Mesothelial cell of epicardium (in vitro differentiated cells): ENCODE measurements at places on chromosomes 7 and 10.

DNA sequence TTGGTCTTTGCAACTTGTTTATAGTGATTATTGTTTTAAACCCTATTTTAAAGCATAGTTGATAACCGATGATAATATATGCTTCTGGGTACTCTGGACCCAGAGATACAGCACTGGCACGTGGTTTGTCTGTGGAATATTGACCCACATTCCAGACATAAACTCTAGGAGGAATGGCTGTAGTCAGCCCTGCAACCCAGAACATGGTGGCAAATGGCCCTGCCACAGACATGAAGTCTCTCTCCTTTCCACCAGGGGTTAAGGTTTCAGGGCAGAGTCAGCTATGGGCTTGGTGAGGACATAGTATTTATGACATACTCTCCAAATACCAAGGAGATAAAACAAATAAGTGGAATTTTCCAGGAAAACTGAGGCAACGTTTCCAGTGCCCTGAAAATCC lies 83.6 kb downstream of the NAMPT start:
- H3K36me3 ChIP-seq: no peaks in the 10 kb centered on the region
- no peaks in the 10 kb centered on the region for H3K27me3 ChIP-seq
- H3K4me3 ChIP-seq: no peak overlapping the region
- no peak overlapping the region for H3K27ac ChIP-seq
- no peaks in the 10 kb centered on the region for H3K4me1 ChIP-seq
- DNase-seq: no peak

- H3K36me3 ChIP-seq: no peaks in the 10 kb centered on the region
- no peak overlapping the region for H3K27ac ChIP-seq
- no peak for DNase-seq
- H3K4me1 ChIP-seq: peaks cover 22% of the 10 kb centered on the region
- no peak overlapping the region for H3K4me3 ChIP-seq
Observed at GRCh38 chr10:45421221-45422097, 47.4 kb downstream of the ALOX5 start.

GRCh38 chr10:77081481-77081891 lies 556.1 kb downstream of the KCNMA1 start:
- H3K27ac ChIP-seq: peak overlapping the region; percentile 41
- H3K36me3 ChIP-seq: peaks cover 6% of the 10 kb centered on the region
- H3K4me3 ChIP-seq: no peak overlapping the region
- DNase-seq: no peak

DNA sequence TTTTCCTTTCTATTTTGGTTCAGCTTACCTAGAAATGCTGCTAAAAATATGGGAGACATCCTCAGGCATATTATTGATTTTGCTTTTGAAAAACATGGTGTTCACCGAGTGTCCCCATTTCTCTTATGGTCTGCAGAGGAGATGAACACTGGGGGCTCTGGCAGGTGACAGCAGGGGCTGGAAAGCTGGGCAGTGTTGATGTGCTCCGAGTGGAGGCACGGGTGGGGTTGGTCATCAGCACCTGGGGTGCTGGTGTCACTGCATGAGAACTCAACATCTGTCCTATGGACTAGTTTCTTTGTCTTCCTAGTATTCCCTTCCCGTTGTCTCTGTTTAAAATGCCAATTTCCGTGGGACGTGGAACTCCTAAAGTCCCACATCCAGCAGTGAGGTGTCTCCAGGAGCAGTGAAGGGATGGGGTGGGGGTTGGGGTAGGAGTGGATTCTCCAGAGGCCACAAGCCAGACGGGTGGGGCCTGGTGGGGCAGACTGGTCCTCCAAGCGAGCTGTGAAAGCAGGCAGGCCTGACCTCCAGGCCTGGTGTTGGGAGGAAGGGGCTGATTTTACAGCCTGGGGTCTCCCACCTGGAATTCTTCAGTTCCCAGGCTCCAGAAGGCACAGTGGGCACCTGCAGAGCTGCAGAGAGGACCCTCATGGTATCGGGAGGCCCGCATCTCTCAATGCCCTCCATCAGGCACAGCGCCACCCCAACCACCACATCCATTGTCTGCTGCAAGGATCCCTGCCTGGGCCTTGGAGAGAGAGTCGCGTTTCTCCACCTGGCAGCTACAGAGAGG lies 24.4 kb downstream of the ZNF775 start:
- H3K36me3 ChIP-seq: peaks cover 9% of the 10 kb centered on the region
- H3K4me1 ChIP-seq: peaks cover 59% of the 10 kb centered on the region
- H3K27me3 ChIP-seq: no peaks in the 10 kb centered on the region
- peak overlapping the region; percentile 74 for H3K4me3 ChIP-seq

GRCh38 chr7:158020706-158021095 lies 566.9 kb downstream of the PTPRN2 start:
- peaks cover 11% of the 10 kb centered on the region for H3K4me1 ChIP-seq
- peaks cover 3% of the 10 kb centered on the region for H3K27me3 ChIP-seq
- H3K4me3 ChIP-seq: no peak overlapping the region
- H3K27ac ChIP-seq: no peak overlapping the region

DNA sequence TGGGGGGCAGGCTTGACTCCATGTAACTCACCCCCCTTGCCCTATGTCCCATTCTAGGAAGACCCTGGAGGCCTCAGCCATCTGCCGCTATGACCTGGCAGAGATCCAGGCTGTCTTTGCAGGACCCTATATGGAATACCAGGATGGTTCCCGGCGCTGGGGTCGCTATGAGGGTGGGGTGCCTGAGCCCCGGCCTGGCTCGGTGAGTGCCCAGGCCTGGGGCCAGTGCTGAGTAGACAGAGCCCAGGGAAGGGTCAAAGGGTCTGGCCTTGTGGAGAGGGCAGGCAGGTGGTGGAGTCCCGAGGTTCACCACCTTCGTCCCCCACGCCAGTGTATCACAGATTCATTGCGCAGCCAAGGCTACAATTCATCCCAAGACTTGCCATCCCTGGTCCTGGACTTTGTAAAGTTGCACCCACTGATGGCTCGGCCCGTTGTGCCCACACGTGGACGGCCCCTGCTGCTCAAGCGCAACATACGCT lies 7.5 kb downstream of the MRPL43 start:
- no peak for DNase-seq
- H3K4me1 ChIP-seq: peaks cover 5% of the 10 kb centered on the region
- H3K4me3 ChIP-seq: no peak overlapping the region
- H3K27ac ChIP-seq: no peak overlapping the region
- H3K27me3 ChIP-seq: no peaks in the 10 kb centered on the region
- peaks cover 17% of the 10 kb centered on the region for H3K36me3 ChIP-seq

GRCh38 chr10:84214046-84214572 lies 11.2 kb downstream of the LRIT2 start:
- H3K4me1 ChIP-seq: no peaks in the 10 kb centered on the region
- peaks cover 37% of the 10 kb centered on the region for H3K27me3 ChIP-seq

DNA sequence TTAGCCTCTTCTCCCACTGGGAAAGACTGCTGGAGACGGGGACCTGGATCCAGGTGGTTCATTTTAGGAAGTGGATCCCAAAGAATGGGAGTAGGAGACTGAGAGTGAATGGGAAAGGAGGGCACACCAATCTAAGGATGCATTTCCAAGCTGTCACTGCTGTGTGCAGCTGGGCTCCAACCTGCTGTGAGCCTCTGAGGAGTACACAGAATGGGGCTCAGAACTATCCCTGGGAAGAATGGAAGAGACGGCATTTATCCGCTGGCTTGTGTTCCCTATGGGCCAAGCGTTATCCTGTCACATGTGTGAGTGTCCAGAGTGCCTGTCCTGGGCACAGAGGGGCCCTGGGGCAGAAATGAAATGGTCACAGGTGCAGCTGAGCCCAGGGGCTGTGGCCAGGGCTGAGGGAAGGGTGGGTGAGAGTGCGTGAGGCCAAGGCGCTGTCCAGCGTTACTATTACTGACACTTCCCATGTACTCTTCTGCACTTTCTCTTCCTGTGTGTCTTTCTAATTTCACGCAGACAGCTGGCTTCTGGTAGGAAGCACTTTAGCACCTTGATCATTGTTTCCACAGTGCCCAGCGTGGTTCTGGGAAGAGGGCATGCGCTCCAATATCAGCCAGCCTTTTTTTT lies 35.4 kb upstream of the PODXL start:
- no peak overlapping the region for H3K4me3 ChIP-seq
- no peaks in the 10 kb centered on the region for H3K27me3 ChIP-seq
- no peaks in the 10 kb centered on the region for H3K4me1 ChIP-seq
- no peaks in the 10 kb centered on the region for H3K36me3 ChIP-seq
- no peak for DNase-seq

- H3K4me3 ChIP-seq: no peak overlapping the region
- H3K36me3 ChIP-seq: no peaks in the 10 kb centered on the region
- no peak overlapping the region for H3K27ac ChIP-seq
- H3K4me1 ChIP-seq: peaks cover 29% of the 10 kb centered on the region
- peaks cover 1% of the 10 kb centered on the region for H3K27me3 ChIP-seq
- DNase-seq: no peak
Observed at GRCh38 chr10:105968666-105969065, 1195.8 kb downstream of the SORCS1 start.

DNA sequence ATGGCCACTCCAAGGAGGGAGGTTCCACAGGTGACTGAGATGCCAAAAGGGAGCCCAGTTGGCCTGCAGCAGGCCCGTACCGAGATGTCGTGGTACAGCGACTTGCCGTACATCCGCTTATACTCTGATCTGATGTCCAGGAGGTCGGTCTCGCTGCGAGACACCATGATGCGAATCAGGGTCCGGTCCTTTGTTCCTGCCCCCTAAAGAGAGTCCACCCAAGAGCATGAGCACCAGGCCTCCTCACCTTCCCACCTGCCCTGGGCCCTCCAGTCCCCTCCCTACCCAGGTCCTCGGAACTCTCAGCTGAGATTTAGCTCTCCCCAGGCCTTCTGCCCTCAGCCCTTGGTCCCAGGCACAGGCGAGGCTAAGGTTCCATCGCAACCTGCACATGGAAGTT lies 25.0 kb downstream of the PLAC9 start:
- no peak overlapping the region for H3K4me3 ChIP-seq
- H3K27ac ChIP-seq: peak overlapping the region; percentile 86
- peaks cover 28% of the 10 kb centered on the region for H3K4me1 ChIP-seq
- no peaks in the 10 kb centered on the region for H3K27me3 ChIP-seq

GRCh38 chr7:135712182-135712782 lies 15.7 kb downstream of the SLC13A4 start:
- peaks cover 7% of the 10 kb centered on the region for H3K4me1 ChIP-seq
- H3K27ac ChIP-seq: no peak overlapping the region
- H3K36me3 ChIP-seq: no peaks in the 10 kb centered on the region
- DNase-seq: no peak
- H3K4me3 ChIP-seq: no peak overlapping the region
- no peaks in the 10 kb centered on the region for H3K27me3 ChIP-seq
